Ammon's horn (tissue), 1 donor: ENCODE measurements at places on chromosomes 1 and 21.
A peak's percentile ranks its signal among the peaks of the same experiment; 100 is the strongest.

- no peak for DNase-seq
These were observed 114.5 kb downstream of the CACHD1 start for GRCh38 chr1:64584479-64584878.

- DNase-seq = no peak
These were observed 324.8 kb downstream of the RWDD3 start for GRCh38 chr1:95558791-95559190.

DNA sequence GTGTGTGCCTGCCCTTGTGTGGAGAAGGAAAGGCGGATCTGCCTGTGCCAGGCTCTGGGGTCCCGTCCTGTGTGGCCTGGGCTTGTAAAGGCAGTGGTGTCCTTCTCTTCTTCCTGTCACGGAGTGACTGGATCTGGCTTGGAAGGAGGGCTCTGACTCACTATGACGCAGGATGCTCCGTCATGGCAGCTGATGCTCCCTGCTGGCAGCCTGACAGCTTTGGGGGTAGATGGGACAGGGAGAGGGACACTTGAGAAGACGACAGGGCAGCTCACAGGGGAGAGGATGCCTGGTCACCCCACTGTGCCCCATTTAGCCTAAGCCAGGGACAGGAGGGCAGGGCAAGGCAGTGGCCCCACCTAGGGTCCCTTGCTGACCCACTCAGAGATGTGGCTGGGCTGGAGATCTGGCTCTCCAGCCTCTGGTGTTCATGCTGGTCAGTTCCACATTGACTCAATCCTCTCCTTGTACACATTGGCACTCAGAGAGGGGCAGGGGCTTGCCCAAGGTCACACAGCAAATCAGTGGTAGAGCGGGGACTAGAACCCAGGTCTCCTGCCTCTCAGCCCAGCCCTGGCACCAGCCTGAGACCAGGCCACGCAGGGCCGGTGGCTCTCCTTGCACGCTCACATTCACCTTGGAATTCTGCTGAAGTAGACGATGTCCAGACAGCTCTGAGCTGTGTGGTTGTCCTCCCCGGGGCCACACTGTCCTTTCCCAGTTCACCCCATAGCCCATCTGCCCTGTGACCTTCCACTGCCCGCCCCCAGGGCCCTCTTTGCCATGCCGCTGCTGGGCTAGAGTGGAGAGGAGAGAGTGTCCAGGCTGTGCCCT is 2.8 kb upstream of the FAM131C start:
- DNase-seq = no peak

DNA sequence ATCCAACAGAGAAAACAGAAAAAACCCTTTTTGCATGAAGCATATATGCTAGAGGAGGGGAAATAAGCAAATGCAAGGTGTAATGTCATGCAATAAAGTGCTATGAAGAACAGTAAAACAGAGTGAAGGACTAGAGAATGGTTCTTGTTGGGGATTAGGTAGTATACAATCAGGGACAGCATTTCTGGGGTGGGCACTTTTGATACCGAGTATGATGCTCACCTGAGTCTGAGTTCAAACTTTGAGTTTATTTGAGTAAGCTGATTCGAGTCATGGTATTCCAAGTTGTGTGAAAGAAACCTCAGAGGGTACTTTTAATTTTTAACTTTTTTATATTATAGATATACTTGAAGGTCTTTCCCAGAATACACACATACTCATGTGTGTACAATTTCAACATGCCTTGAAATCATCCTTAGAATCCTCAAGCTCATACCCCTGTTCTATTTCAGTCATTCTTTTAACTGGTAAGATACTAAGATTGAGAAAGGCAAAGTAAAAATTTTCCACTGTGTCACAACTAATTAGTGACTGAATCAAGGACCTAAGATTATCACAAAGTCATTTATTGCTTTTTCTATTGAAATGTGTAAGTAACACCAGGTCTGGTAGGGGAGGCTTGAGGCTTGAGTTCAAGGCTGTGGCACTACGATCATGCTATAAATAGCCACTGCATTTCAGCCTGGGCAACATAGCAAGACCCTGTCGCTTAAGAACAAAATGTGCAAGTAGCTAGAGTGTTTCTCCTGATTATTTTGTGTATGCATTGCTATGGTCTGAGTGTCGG is 12.1 kb downstream of the LRRC8B start:
- DNase-seq = no peak

GRCh38 chr21:27298465-27298864 is 331.6 kb upstream of the ADAMTS5 start:
- DNase-seq = no peak

GRCh38 chr1:99675994-99676393 is 30.1 kb downstream of the PALMD start:
- no peak for DNase-seq

- DNase-seq = no peak
These were observed 122.1 kb upstream of the RGS1 start for GRCh38 chr1:192453360-192453992.

GRCh38 chr1:204258213-204259115 is 44.7 kb upstream of the GOLT1A start:
- peak; percentile 82 for DNase-seq

GRCh38 chr1:113207019-113207418 is 134.0 kb downstream of the LRIG2 start:
- no peak for DNase-seq

DNA sequence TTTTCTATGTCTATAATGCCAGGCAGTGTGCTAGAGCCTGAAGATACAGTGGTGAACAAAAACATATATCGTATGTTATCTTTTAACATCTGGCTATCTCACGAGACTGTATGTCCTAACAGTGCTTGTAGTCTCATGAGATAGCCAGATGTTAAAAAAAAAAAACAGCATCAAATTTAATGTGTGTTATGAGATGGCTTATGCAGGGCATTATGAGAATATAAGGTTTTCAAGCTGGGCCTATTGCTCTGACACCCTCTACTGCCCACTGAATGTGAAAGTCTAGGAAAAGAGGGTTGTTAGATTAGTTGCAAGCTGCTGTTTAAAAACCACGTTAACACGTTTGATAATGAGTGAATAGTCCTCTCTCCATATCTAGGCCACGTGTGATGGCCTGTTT is 109.8 kb downstream of the CACHD1 start:
- DNase-seq = no peak

DNA sequence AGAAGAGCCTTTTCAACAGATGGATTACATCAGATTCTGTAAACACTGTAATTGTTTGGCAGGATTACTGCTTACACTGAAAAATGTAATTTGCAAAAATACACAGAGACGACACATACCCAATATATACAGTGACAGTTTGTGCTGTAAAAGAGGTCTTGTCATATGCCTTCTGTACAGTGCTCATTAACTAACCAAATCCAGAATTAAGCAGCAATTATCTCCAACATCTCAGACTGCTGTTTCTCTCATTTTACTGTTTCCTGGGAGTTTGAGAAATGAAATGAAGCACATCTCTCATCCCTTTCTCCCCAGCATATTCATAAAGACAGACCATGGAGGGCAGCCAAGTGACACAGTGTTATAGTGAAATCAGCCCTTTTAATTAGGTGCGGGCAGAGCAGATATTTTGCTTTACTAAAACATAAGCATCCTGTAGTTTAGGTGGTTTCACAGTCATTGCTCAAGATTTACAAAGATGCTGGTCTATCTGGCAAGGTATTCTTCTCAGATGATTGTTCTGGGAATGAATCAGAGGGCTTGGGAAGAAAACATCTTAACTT is 618.4 kb upstream of the USP24 start:
- no peak for DNase-seq

DNA sequence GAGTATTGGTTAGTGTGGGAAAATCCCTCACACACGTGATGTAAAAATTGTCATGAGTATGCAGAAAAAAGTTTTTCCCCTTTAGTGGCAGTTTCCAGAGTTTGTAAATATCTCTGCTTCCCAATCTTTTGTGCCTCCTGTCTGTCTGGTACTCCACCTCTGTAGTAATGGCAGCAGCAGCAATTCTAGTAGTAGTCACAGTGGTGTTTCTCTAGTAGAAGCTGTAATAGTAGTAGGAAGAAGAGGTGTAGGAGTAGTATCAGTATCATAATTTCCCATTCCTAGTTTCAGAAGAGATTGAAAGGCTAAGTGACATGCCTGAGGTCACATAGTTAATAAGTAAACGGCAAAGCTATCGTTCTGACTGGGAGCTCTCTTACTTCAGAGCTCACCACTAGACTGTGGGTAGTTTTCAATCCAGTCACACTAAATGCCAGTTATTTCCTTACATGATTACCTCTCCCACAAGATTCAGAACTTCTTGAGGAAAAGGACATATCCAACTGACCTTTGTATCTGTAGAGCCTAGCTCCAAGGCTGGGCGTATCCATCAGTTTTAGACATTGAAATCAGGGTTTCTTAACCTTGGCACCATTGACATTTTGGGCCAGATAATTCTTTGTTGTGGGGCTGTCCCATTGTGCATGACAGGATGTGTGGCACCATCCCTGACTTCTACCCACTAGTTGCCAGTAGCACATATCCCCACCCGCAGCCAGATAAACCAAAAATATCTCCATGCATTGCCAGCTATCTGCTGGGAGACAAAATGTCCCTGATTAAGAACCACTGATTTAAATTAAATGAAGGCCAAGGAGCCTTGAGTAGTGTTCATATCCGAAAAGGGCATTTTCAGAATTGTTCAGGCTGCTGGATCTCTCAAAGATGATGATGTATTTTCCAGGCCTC is 135.9 kb downstream of the FGGY start:
- DNase-seq = no peak

DNA sequence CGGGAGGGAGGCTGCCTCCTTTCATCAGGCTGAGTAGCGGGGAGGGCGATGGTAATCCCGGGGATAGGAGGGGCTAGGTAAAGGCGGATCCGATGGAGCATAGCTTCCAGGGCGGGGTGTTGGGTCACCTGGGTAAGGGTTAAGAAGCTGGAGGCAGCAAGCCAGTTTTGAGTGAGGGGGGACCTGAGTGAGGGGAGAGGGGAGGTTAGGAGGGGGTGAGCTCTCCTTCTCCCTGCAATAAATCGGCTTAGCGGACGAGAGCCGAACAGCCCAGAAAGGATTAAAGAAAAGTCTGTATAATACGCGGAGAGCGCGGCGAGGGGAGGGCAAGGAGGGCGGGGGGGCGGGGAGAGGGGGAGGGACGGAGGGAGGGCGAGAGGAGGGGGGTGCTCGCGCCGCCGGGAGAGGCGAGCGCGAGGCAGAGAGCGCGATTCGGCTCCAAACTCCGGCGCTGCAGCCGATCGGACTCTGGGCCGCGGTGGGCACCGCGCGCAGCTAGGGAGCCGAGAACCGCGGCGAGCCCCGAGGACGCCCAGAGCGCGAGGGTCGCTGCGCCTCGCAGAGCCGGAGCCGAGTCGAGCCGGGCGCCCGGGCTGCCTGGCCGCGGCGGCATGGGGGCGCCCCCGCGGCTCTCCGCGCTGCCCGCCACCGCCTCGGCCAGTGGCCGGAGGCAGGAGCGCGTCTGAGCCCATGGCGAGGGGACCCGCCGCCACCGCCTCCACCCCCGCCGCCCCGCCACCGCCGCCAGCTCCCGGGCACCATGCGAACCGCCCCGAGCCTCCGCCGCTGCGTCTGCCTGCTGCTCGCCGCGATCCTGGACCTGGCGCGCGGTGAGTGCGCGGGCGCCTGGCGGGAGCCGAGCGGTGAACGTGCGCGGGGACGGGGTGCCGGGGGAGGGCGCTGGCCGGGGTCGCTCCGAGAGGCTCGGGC is at the start of gene IGSF21:
Gene IGSF21 (plus strand): TSS at position 430 of the 930 bp plus-strand sequence. CDS start 331 bp downstream, at position 761.
- no peak for DNase-seq

GRCh38 chr1:183461350-183461749 is 10.9 kb upstream of the SMG7 start:
- DNase-seq = no peak

DNA sequence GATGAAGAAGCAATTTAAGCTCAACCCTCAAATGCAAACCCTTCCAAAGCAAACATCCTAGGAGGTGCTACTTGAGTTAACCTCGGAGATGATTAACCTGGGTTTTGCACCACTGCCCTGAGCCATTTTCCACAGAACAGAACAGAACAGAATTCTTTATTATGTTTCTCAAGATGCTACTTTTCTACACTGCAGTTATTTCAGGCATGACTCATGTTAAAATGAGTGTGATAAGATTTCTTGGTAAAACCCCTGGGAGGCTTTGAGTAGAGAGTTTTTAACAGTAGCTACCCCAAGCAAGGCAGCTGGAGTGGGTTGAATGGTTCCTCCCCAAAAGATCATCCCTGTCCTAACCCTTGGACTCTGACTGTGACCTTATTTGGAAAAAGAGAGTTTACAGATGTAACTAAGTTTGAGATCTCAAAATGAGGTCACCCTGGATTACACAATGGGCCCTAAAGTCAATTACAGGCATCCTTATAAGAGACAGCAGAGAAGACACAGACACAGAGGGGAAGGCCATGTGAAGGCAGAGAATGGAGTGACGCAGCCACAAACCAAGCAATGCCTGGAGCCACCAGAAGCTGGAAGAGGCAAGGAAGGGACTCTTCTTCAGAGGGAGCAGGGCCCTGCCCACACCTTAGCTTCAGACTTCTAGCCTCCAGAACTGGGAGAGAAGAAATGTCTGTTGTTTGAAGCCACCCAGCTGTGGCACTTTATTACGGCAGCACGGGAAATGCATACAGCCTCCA is 153.4 kb downstream of the ETS2 start:
- no peak for DNase-seq

- no peak for DNase-seq
These were observed 42.2 kb upstream of the TTC39A start for GRCh38 chr1:51372561-51372960.

DNA sequence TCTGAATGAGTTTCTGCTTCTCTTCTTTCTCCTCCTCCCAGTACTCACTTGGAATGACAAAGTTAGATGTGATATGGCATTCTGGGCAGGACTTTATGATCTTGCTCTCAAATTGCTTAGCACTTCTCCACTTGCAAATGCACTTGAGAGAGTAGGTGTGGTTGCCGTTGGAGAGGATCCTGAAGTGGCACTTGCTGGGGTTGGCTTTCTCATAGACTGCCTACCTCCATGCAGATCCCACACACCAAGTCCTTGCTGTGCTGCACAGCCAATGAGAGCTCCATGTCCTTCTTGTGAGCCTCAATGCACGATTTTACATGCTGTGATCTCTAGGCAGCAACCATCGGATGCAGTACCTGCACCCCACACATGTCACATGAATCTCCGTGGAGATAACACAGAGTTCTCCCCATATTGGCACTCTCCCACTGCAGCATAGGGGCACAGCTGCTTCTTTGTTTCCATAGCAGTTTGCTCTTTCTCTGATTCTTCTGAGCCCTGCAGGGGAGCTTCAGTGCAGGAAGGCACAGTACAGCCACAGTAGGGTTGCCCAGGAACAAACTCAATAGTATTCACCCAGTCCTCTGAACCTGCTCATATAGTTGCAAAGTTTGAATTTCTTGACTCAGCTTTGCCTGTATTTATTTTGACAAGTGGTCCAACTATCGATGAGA is 45.2 kb downstream of the ZNF691 start:
- no peak for DNase-seq

GRCh38 chr1:43285269-43285990 is at the start of gene C1orf210:
C1orf210 (minus strand) TSS chr1:43285581; CDS start chr1:43283270, 2,311 bp downstream.
- DNase-seq = no peak

- DNase-seq = no peak
These were observed 97.1 kb downstream of the MACF1 start for GRCh38 chr1:39301606-39302005.
